Spinal cord (tissue), 10 donors: ENCODE measurements at places on chromosomes 7 and 10. TPM values are rescaled to one million over a fixed set of nuclear protein-coding genes. Genes with fewer than 3 reads are reported as not detected.

The TDRD1 gene
- 1.9 TPM for total RNA-seq

- H3K27ac ChIP-seq: peak overlapping the region; percentile 17
- H3K27me3 ChIP-seq: no peaks in the 10 kb centered on the region
- H3K4me1 ChIP-seq: no peaks in the 10 kb centered on the region
- no peak for DNase-seq
- H3K36me3 ChIP-seq: no peaks in the 10 kb centered on the region
- no peak overlapping the region for H3K4me3 ChIP-seq
Measured at GRCh38 chr10:31650010-31650409, 278.6 kb downstream of the ARHGAP12 start.

DNA sequence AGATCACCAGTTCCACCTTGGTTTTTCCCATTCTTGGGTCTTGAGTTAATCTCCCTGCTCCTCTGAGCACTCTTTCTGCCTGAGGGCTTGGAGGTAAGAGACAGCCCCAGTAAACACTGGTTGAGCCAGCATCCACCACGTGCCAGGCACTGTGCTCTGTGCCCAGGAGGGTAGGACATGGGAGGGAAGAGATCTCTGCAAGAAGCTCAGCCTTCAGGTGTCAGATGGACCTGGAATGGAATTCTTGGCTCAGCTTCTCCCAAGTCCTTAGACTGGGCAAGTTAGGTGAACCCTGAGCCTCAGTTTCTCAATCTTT lies 2.5 kb downstream of the ZYX start:
- no peak for DNase-seq
- H3K4me3 ChIP-seq: no peak overlapping the region
- peaks cover 65% of the 10 kb centered on the region for H3K4me1 ChIP-seq
- peaks cover 57% of the 10 kb centered on the region for H3K36me3 ChIP-seq

GRCh38 chr10:11017000-11017569 lies 587 bp upstream of the CELF2 start:
- no peak for DNase-seq
- H3K36me3 ChIP-seq: no peaks in the 10 kb centered on the region
- peaks cover 3% of the 10 kb centered on the region for H3K27me3 ChIP-seq

The IL2RA gene
- total RNA-seq: 0.10 TPM

GRCh38 chr7:141238596-141239243 lies 164.9 kb downstream of the TMEM178B start:
- no peaks in the 10 kb centered on the region for H3K36me3 ChIP-seq
- no peak for DNase-seq
- H3K4me3 ChIP-seq: no peak overlapping the region
- no peak overlapping the region for H3K27ac ChIP-seq
- H3K27me3 ChIP-seq: no peaks in the 10 kb centered on the region

GRCh38 chr7:33395340-33395739 lies 266.0 kb downstream of the BBS9 start:
- no peak overlapping the region for H3K4me3 ChIP-seq
- DNase-seq: no peak
- H3K27me3 ChIP-seq: no peaks in the 10 kb centered on the region
- H3K36me3 ChIP-seq: no peaks in the 10 kb centered on the region

DNA sequence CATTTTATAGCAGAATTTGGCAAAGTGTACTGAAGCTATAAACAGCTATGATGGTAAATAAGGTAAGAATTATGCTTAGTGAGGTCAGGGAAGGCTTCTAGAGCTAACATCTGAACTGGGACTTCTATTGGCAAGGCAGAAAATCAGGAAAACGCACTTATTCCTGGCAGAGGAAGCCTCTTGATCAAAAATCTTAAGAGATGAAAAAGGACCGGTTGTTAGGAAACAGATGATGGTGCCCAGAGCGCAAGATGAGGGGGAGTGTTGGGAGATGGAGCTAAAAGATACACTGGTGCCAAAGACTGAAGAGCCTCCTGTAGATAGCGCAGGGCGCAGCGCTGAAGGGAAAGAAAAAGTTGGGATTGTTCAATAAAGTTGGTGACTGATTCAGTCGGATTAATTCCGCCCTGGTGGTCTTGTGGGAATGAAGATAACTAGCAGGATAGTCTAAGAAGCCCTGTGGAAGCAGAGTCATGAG lies 550 bp upstream of the CALU start:
- DNase-seq: no peak
- no peaks in the 10 kb centered on the region for H3K36me3 ChIP-seq
- peak overlapping the region; percentile 93 for H3K27ac ChIP-seq
- H3K4me1 ChIP-seq: no peaks in the 10 kb centered on the region
- peak overlapping the region; percentile 95 for H3K4me3 ChIP-seq
- no peaks in the 10 kb centered on the region for H3K27me3 ChIP-seq

The PPRC1 gene
- total RNA-seq: 9.9 TPM

- no peaks in the 10 kb centered on the region for H3K36me3 ChIP-seq
- H3K27ac ChIP-seq: peak overlapping the region; percentile 50
- H3K4me3 ChIP-seq: no peak overlapping the region
Measured at GRCh38 chr10:79490400-79491142, 21.8 kb upstream of the EIF5AL1 start.

DNA sequence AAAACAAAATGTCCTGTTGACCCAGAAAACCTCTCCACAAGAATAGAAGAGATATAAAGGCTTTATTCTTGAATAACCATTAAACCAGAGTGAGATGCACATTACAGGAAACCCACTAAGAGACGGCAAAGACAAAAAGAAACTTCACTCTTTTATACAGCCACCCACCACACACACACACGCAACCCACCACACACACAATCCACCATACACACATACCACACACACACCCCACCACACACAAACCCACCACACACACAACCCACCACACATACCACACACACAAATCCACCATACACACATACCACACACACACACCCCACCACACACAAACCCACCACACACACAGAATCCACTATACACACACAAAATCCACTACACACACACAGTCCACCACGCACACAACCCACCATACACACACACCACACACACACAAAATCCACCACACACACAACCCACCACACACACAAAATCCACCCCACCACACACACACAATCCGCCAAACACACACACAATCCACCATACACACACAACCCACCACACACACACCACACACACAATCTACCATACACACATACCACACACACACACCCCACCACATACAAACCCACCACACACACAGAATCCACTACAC lies 9.5 kb upstream of the REPIN1 start:
- no peak for DNase-seq
- H3K27me3 ChIP-seq: no peaks in the 10 kb centered on the region
- H3K4me3 ChIP-seq: no peak overlapping the region
